ENCODE measurements at places on chromosomes 4 and X. TPM values are rescaled to one million over a fixed set of nuclear protein-coding genes. Genes with fewer than 3 reads are reported as not detected.

CSAG1 gene
- total RNA-seq, result not detected

USP46 gene
- total RNA-seq, result 20.8 TPM

CENPVL3 gene
- 0.21 TPM for total RNA-seq

FOXR2 gene
- total RNA-seq, result not detected

ZNF711 gene
- 2.1 TPM for total RNA-seq

KDR gene
- 0.36 TPM for total RNA-seq

VCX3A gene
- total RNA-seq, result not detected

NPY2R gene
- total RNA-seq, result not detected

USP17L12 gene
- total RNA-seq, result not detected

GAB1 gene
- 7.9 TPM for total RNA-seq

C4orf17 gene
- total RNA-seq, result not detected

STBD1 gene
- total RNA-seq, result 15.8 TPM

FAM156A gene
- total RNA-seq, result 30.5 TPM

SSX4B gene
- total RNA-seq, result 0.78 TPM

DGKK gene
- not detected for total RNA-seq

RAI2 gene
- total RNA-seq, result 0.42 TPM

KLHL8 gene
- 10.1 TPM for total RNA-seq

CCDC110 gene
- total RNA-seq, result 2.0 TPM

GPM6B gene
- total RNA-seq, result 102 TPM

ADH1A gene
- not detected for total RNA-seq

MAB21L2 gene
- 0.16 TPM for total RNA-seq

SUPT20HL2 gene
- total RNA-seq, result not detected

TADA2B gene
- total RNA-seq, result 21.7 TPM

LDOC1 gene
- 4.6 TPM for total RNA-seq

CTAG2 gene
- total RNA-seq, result not detected

GLRA3 gene
- total RNA-seq, result not detected

GAGE13 gene
- not detected for total RNA-seq

SAGE1 gene
- total RNA-seq, result not detected

LONRF3 gene
- total RNA-seq, result 1.8 TPM

LRBA gene
- 57.8 TPM for total RNA-seq

MAMLD1 gene
- total RNA-seq, result 3.0 TPM

IL2 gene
- not detected for total RNA-seq

CHRDL1 gene
- not detected for total RNA-seq

BBS12 gene
- total RNA-seq, result 7.8 TPM

USP17L10 gene
- not detected for total RNA-seq

TRIM75 gene
- not detected for total RNA-seq

SULT1B1 gene
- total RNA-seq, result under 0.01 TPM

SORCS2 gene
- 4.4 TPM for total RNA-seq
